Psoas muscle (tissue), 8 donors: ENCODE measurements at places on chromosomes 7 and 10. TPM values are rescaled to one million over a fixed set of nuclear protein-coding genes. Genes with fewer than 3 reads are reported as not detected.

CALHM3 gene
- total RNA-seq, result not detected

GIMAP1 gene
- total RNA-seq, result 1.8 TPM

CDH23 gene
- total RNA-seq, result 3.2 TPM

GRCh38 chr7:34057136-34057535 lies 151.8 kb downstream of the BMPER start:
- no peak for DNase-seq
- H3K36me3 ChIP-seq, result no peaks in the 10 kb centered on the region
- H3K4me1 ChIP-seq, result no peaks in the 10 kb centered on the region
- H3K27me3 ChIP-seq, result no peaks in the 10 kb centered on the region

DNA sequence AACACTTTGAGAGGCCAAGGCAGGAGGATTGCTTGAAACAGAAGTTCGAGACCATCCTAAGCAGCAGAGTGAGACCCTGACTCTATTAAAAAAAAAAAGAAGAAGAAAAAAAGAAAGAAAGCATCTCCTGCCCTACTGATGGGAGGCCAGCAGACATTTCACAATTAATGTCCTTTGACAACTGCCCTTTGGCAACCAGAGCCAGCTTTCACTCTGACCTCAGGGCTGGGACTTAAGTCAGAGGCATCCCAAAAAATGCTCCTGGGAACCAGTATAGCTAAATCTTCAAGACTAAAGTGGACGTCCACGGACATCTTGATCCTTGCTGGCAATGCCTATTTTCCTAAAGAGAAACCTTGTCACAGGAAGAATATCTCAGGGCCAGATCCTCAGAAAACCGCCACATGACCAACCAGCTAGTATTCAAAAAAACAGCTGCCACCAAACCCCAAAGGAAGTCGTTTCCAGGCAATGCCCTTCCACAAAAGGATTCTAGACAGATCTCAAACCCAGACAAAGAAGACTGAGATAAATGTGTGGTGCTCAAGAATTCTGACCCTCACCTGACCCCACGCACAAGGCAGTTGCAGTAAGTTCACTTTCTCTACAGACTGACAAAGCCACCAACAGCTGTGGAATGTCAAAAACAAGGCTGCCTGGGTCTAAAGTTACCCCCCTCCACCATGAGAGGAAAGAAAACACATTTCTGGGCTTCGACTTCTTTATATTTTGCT lies 18.4 kb downstream of the GFRA1 start:
- no peak for DNase-seq
- H3K27ac ChIP-seq, result no peak overlapping the region
- no peaks in the 10 kb centered on the region for H3K4me1 ChIP-seq
- no peak overlapping the region for H3K4me3 ChIP-seq
- H3K27me3 ChIP-seq, result peaks cover 1% of the 10 kb centered on the region
- H3K36me3 ChIP-seq, result no peaks in the 10 kb centered on the region

CTAGE8 gene
- not detected for total RNA-seq
